ENCODE measurements at places on chromosomes 4 and X. TPM values are rescaled to one million over a fixed set of nuclear protein-coding genes. Genes with fewer than 3 reads are reported as not detected.

Gene SMIM10L2A
- 3.8 TPM for total RNA-seq

Gene ZNF81
- total RNA-seq, result 6.2 TPM

GRCh38 chrX:78708262-78708661, 39.3 kb upstream of the LPAR4 start:
- DNase-seq, result no peak

- no peak for DNase-seq
These were observed 8.7 kb upstream of the SLC25A4 start for GRCh38 chr4:185134307-185134869.

GRCh38 chrX:20442597-20442996, 175.9 kb upstream of the RPS6KA3 start:
- peak; percentile 92 for DNase-seq

DNA sequence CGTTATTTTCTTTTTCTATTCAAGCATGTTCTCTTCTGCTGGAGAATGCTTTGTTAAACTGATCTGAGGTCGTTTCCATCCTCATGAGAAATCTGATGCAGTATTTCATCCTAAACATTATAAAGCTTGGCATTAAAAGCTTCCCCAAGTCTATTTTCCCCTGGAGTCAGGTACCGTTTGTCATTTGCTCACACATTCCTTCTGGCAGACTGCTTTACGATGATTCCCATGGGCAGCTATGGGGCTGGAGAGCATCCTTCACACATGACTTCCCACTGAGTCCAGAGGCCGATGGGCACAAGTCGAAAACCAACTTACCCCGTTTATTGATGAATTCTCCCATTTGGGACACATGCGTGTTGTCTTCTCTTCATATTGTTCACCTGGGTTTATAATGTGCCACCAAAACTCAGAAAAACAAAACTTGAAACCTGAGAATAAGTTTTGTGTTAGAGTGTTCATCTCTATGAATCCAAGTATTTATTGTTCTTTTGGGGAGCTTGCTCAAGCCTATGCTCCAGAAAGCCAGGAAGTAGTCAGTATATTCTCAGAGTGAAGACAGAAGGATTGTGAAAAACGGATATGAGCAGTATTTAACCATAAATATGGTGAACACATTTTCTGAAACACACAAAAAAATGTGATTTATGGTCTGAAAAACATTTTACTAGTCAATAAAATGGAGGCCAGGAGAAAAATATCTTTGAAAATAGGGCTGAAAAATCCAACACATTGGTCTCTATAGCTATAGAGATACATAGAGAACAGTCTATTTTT, 298.8 kb upstream of the NOCT start:
- no peak for DNase-seq

- no peak for DNase-seq
These were observed 855.1 kb downstream of the GLUD2 start for GRCh38 chrX:121902463-121902862.
